ENCODE measurements at places on chromosomes 2 and 18. TPM values are rescaled to one million over a fixed set of nuclear protein-coding genes. Genes with fewer than 3 reads are reported as not detected.

ACTR2 gene
- 186 TPM for polyA plus RNA-seq

RUFY4 gene
- polyA plus RNA-seq: 0.27 TPM

CPLX4 gene
- 0.19 TPM for polyA plus RNA-seq

KIF1A gene
- polyA plus RNA-seq: 11.1 TPM

STARD6 gene
- 0.27 TPM for polyA plus RNA-seq

DPP10 gene
- polyA plus RNA-seq: 14.9 TPM

RTKN gene
- 94.5 TPM for polyA plus RNA-seq

LYG1 gene
- 5.3 TPM for polyA plus RNA-seq

NEU2 gene
- polyA plus RNA-seq: not detected

ALPP gene
- not detected for polyA plus RNA-seq

MOGAT1 gene
- polyA plus RNA-seq: 0.48 TPM

CXCR2 gene
- 0.06 TPM for polyA plus RNA-seq

SCN7A gene
- polyA plus RNA-seq: 10.6 TPM

FBXO48 gene
- polyA plus RNA-seq: 2.3 TPM

IL36A gene
- polyA plus RNA-seq: not detected

MARCHF4 gene
- 0.17 TPM for polyA plus RNA-seq

PLEK gene
- 6.8 TPM for polyA plus RNA-seq

APLF gene
- polyA plus RNA-seq: 4.1 TPM

NPPC gene
- 0.34 TPM for polyA plus RNA-seq

HNMT gene
- polyA plus RNA-seq: 55.7 TPM

GALR1 gene
- polyA plus RNA-seq: 0.26 TPM

GAL3ST2 gene
- polyA plus RNA-seq: 0.21 TPM

DNAH6 gene
- polyA plus RNA-seq: 2.1 TPM

ADD2 gene
- 7.5 TPM for polyA plus RNA-seq

AOX1 gene
- 2.5 TPM for polyA plus RNA-seq

IL37 gene
- polyA plus RNA-seq: not detected

MGAT4A gene
- polyA plus RNA-seq: 26.6 TPM

SP140 gene
- 1.1 TPM for polyA plus RNA-seq

TMEFF2 gene
- 19.2 TPM for polyA plus RNA-seq

TNP1 gene
- polyA plus RNA-seq: not detected

EPC2 gene
- polyA plus RNA-seq: 43.9 TPM
